ENCODE measurements at places on chromosomes 4 and X.
A peak's percentile ranks its signal among the peaks of the same experiment; 100 is the strongest.

DNA sequence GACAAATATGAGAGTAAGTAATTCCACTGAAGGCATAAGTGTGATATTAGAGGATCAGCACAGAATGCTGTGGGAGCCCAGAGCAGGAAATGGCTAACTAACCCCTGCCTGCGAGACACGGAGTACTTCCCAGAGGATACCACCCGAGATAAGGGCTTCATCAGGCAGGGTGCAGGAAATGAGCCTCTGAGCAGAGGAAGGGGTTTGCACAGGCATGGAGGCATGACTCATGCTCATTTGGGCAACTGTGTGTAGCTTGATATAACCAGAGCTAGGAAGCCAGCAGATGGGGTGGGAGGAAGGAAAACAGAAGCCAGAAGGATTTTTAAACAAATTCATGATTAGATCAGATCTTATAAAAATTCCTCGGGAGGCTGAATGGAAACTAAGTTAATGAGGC lies 70.0 kb upstream of the TSPAN5 start:
- no peak for DNase-seq

DNA sequence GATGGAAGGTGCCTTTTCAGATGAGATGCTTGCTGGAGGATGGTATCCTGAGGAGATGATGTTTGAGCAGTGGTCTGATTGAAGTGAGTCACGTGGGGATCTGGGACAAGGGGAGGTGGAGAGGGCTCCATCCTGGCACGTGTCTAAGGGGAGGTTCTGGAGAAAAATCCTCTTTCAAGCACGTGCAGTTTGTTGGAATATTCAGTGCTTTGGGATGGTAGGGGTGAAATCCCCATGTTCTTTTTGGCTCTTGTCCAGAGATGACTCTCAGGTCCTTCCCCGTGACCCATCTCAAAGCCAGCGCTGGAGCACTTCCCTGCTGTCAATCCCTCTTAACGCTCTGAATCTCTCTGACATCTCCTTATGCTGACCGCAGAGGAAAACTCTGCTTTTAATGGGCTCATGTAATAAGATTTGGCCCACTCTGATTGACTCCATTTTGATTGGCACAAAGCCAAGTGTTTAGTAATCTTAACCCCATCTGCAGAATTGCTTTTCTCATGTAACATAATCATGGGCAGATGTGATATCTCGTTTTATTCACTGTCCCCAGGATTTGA lies 10.8 kb upstream of the KLKB1 start:
- no peak for DNase-seq

GRCh38 chrX:70433848-70434351 lies 10.7 kb upstream of the DLG3 start:
- peak; percentile 82 for DNase-seq

DNA sequence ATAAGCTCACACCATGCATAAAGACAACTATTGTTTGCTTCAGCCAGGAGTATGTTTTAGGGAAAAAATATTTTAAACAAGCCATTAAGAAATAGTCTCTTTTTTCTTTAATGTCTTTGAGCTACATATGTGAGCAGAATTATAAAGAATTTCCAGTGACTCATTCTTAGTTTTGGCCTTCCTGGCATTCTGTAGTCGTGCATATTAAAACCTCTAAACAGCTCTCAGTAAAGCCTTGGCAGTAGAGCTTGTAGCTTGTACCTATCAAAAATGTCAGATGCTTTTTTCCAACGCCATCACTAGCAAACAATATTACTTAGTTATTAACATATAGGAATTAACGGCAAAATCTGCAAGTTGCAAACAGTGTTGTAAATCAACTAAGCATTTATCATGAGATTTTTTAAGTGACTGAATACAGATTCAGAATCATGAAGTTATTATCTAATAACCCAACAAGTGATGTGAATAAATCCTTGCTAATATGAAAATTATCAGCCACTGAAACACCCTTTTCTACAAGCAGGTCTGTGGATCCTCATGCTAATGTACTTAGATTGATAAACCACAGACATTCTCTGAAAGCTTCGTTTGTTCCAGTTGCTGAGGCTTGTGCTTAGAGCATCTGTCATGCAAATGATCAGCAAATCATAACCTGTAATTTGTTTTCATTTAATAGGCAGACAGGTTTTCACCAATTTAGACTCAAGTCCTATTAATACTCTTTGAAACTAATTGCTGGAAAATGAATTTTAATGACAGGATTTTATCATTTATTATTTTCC lies 412.0 kb upstream of the ATOH1 start:
- DNase-seq = no peak

Measured in activated T-cell treated with anti-CD3 and anti-CD28 coated beads, Interleukin-2, amount 50 U/mL, for 24 hours (primary cell).